ENCODE measurements at places on chromosomes 3 and 15. TPM values are rescaled to one million over a fixed set of nuclear protein-coding genes. Genes with fewer than 3 reads are reported as not detected.

DNA sequence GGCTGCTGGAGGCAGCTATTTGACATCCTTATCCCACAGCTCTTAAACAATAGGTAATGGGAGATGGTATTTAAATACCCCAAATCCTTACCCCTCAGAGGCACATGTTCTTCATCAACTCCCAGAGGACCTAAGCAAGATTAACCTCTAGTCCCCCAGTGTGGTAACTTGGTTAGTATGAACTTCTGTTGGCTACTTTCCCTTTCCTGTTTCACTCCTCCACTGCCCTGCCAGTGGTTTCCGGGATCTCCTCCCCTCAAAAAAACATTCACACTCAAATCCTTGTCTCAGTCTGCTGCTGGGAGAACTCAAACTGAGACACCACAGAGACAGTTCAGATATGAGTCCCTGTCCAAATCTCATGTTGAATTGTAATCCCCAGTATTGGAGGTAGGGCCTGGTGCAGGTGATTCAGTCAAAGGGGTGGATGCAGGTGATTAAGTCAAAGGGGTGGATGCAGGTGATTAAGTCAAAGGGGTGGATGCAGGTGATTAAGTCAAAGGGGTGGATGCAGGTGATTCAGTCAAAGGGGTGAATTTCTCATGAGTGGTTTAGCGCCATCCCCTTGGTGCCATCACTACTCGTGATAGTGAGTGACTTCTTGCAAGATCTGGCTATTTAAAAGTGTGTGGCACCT lies 335.0 kb upstream of the CTNNB1 start:
- no peak for DNase-seq

The PLA2G4B gene
- 0.48 TPM for total RNA-seq

- DNase-seq, result no peak
These were observed 56.8 kb downstream of the DNAH1 start for GRCh38 chr3:52372822-52373504.

GRCh38 chr3:19945969-19946831 lies 697 bp upstream of the RAB5A start:
- DNase-seq, result no peak

- DNase-seq, result no peak
These were observed 283.0 kb upstream of the WNT5A start for GRCh38 chr3:55770077-55770476.

DNA sequence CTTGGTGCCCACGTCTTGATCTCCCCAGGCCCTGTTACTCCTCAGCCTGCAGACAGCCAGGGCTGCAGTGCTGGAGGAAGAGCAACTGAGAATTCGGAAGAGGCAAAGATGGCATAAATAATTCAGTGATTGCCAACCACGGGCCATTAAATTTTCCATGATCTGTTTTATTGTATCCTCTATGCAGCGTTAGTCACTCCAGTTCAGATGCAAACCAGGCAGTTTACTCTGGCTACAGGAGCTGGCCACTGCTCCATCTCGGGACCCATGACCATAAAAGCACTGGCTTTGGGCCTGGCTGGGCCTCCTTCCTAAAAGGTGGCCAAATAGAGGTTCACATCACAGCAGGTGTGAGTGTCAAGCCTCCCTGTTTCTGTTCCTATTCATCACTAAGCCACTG lies 137.6 kb upstream of the TLE3 start:
- DNase-seq, result no peak

DNA sequence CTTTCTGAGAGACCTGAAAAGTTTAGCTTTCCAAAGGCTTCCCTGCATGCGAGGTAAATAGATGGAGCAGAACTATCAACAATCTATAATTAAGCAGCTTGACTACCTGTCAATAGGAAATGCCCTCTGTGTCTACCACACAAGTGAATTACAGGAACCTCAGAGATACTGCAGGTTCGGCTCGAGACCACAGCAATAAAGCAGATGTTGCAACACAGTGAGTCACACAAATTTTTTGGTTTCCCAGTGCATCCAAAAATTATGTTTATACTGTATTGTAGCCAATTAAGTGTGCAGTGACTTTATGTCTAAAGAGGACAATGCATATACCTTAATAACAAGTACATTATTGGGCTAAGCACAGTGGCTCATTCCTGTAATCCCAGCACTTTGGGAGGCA lies 252.0 kb downstream of the UBE2E2 start:
- no peak for DNase-seq

GRCh38 chr3:20043396-20043795 lies 3.1 kb downstream of the KAT2B start:
- DNase-seq, result no peak

- no peak for DNase-seq
These were observed 346.1 kb downstream of the SI start for GRCh38 chr3:164732166-164732565.

DNA sequence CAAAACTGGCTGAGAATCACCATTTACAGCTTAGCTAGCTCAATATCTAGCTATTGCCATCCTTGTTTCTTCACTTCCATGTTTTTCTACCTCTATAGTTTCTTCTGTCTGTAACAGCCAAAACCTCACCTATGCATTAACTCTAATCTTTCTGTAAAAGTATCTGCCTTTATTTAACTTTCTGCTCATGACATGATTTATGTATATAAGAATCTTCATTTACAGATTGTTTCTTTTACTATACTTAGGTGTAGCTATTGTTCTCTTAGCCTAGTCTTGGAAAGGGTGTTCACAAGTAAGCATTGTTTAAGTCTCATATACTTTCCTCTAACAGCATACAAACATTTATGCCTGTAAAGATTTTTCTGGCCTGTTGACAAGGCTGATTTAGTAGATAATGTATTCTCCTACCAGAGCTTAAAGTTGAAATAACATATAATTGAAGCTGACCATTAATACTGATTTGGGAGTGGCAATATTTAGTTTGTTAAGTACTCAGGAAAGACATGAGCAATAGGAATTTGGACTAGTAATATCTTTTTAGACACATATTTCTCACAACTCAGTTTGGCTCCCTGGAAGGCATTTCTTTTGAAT lies 9.4 kb downstream of the FILIP1L start:
- DNase-seq, result no peak

The TRIM59 gene
- 7.1 TPM for total RNA-seq

The ADAMTS9 gene
- total RNA-seq, result 72.1 TPM

The WDR93 gene
- total RNA-seq, result not detected

GRCh38 chr3:114939920-114940319 lies 207.2 kb downstream of the ZBTB20 start:
- no peak for DNase-seq

The DNASE1L3 gene
- total RNA-seq, result 0.78 TPM

DNA sequence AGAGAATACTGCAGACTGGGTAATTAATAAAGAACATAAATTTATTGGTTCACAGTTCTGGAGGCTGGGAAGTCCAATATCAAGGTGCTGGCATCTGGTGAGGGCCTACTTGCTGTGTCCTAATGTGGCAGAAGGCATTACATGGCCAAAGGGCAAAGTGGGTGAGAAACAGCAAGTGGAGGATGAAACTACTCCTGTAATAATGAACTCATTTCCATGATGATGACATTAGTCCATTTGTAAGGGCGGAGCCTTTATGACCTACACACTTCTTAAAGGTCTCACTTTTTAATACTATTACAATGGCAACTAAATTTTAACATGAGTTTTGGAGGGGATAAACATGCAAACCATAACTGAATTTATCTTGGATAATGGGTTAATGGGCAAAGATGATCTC lies 139.6 kb upstream of the SGO1 start:
- DNase-seq, result no peak

DNA sequence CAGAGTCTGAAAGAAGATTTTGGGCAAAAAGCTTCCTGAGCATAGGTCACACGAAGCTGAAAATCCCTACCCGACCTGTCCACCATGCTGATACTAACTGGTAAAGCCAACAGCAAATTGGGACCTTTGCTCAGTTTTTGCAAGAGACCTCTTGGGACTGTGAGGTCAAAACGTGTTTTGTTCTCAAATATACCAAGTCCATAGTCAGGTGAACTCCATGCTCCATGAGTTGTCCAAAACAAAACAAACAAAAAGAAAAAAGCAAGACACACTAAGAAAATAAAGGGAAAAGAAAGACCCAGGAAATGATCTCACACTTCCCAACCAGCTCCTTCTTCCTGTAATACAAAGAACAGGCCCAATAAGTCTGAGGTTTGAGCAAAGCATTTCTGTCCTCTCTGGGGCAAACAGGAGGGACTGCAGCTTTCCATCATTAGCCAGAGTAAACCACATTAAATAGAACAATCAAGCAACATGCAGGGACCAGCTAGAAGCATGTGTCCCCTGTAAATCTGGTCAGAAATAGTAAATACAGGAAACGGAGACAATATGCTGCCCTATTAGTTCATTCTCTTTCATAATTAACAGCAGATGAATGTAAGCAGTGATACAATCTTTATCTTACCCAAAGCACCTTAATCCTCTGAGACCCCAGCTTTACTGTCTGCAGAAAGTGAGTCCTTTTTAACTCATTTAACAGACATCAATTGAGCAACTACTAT lies 125.0 kb upstream of the LIPC start:
- no peak for DNase-seq

DNA sequence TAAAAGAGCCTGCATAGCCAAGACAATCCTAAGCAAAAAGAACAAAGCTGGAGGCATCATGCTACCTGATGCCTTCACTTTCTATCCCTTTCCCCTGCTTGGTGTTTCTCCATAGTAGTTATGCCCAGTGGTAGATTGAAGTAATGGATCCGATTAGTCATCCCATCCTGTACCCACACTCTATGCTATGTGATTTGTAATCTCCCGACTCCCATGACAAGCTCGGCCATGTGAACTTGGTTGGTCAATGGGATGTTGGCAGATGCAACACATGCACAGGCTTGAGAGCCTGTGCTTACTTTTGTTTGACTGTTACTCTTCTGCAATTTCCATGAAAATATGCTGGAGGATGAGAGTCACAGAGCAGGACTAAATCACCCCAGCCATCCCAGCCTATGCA lies 334.9 kb upstream of the DPH6 start:
- DNase-seq, result no peak

DNA sequence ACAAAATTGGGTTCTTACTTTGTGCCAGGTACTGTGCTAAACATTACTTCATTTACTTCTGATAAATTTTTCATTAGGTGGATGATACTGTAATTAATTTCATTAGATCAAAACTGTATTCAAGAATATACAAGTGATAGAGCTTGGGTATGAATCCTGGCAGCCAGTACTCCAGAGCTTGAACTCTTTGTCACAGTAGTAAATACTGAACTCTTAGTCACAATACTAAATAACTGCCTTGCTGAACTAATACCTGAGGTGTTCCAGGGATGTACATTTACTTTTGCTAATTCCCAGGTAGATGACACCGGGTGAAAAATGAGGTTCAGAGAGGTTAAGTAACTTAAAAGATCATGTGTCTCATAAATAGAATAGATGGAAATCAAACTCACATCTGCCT lies 20.3 kb downstream of the FXR1 start:
- no peak for DNase-seq

DNA sequence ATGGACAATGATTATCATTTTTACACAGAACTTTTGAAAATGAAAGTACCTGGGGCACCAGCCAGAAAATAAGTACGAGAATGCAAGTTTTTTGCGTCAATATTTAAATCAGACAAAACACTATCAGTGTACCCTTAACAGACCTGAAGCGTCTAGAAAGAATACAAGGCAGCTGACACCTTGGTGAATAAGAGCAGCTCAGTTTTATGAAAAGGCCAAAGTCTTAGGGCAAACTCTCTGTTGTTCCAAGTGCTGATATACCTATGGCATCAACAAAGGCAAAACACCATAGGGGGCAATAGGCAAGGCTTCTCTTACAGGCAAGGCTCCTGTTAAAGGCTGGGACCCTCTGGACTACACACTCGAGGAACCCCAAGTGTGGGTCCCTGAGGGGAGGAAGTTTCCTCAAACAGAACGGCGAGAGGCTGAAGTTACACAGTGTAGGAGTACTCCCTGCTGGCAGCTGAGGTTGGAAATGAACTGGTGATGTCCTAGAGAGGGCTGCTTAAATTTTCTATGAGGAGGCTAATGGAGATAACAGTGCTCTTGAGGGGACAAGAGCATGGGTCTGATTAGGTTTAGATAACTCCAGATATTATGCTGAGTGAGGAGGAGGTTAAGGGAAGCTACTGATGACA lies 291.0 kb downstream of the TIGIT start:
- no peak for DNase-seq

GRCh38 chr3:123076112-123076495 lies 9.3 kb downstream of the PDIA5 start:
- no peak for DNase-seq

DNA sequence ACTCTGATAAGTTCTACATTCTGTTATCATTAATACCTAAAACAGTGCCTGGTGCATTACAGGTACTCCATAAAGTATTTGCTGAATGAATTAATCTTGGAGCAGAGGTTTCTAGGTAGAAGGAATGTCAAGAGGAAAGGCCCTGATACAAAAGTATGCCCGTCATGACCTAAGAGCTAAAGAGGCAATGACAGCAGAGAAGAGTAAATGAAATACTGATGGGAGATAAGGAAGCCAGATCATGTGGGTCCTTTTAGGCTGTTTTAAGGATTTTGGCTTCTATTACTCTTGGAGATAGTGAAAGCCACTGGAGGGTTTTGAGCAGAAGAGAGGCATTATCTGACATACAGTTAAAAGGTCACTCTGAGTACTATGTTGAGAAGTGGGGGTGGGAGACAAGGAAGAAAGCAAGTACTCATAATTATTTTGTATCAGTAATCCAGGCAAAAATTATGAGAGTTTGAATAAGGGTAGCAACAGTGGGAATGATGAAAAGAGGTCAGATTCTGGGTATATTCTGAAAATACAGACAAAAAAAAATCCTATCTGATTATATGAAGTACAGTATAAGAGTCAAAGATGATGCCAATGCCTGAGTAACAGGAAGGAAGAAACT lies 48.3 kb downstream of the DENND4A start:
- DNase-seq, result no peak

GRCh38 chr3:9994086-9994844 lies 7.6 kb upstream of the EMC3 start:
- DNase-seq, result no peak

- no peak for DNase-seq
These were observed 21.7 kb upstream of the AP4E1 start for GRCh38 chr15:50886611-50887345.

GRCh38 chr3:5466065-5466464 lies 278.6 kb downstream of the EDEM1 start:
- DNase-seq, result no peak

DNA sequence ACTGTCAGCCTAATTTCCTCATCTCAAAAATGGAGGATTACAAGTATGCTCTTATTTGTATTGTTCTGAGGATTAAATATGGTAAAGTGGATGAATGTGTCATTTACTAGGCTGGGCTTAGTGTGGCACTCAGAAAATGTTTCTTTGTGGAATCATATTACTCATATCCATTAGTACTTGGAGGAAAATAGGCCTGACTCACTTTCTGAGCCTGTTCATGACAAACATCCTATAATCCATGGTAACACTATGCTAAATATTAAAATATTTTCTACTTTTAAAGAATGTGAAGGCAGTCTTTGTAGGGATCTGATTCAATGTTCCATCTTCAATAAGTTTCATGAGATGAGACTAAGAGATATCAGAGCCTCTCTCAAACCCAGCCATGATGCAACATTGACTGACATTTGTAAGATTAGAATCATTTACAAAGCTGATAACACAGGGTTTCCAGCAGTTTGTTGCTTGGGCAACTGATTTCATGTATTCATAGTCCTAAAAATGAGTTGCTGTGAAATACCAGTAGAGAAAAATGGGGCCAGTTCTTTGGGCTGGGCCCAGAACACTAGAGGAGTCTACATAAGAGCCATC lies 1048.5 kb downstream of the NTRK3 start:
- DNase-seq, result no peak

GRCh38 chr3:181326637-181327223 lies 337.2 kb upstream of the DNAJC19 start:
- peak; percentile 20 for DNase-seq

All from glomerular endothelial cell (primary cell).